Stimulated activated CD4-positive, alpha-beta T cell treated with anti-CD3 and anti-CD28 coated beads, Interleukin-15, amount 100 ng/mL, for 1 hour (primary cell): ENCODE measurements at places on chromosomes 3 and 15.

DNA sequence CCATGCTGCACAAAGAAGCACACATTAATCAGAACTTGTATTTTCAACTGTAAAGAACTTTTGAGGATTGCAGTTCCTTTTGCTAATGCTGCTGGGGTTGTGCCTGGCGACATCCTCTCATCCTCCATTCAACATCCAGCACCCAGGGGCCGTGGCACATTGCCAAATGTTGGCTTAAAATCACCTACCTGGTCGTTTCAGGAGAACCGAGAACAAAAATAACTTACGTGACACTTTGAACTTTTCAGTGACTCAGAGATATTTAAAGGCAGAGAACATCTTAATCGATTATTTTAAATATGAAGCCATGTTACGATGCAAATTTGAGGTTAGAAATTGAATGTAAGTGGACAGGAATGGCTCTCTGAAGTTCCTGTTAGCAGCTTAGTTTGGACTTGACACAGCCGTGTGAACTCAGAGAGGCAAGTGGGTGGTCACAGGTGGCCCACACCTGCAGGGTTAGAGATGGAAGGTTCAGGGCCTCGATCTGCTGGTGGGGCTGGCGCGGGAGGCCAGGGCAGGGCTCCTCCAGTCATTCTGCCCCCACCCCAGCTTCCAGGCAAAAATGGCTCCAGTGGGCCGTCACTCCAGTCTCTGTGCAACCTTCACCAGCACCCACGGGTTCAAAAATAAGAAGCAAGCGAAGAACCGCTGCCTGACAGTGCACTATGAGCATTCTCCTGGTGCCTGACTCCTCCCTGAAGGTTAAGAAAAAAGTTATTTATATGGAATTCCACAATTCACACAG lies 12.2 kb downstream of the LRRK1 start:
- DNase-seq, result no peak

- no peak for DNase-seq
Observed at GRCh38 chr3:148998715-148999423, 7.5 kb downstream of the GYG1 start.

GRCh38 chr3:160369784-160370183 lies 29.2 kb downstream of the IFT80 start:
- no peak for DNase-seq

- no peak for DNase-seq
Observed at GRCh38 chr3:89787485-89787884, 680.1 kb downstream of the EPHA3 start.

- no peak for DNase-seq
Observed at GRCh38 chr3:29686889-29687592, 406.2 kb downstream of the RBMS3 start.

- no peak for DNase-seq
Observed at GRCh38 chr3:63352008-63352279, 73.8 kb downstream of the SYNPR start.

GRCh38 chr3:140553591-140553990 lies 124.3 kb upstream of the TRIM42 start:
- DNase-seq, result no peak

- DNase-seq, result no peak
Observed at GRCh38 chr15:91953432-91953831, 99.9 kb downstream of the SLCO3A1 start.

GRCh38 chr3:13346481-13347389 lies 73.4 kb downstream of the NUP210 start:
- DNase-seq, result peak; percentile 39

DNA sequence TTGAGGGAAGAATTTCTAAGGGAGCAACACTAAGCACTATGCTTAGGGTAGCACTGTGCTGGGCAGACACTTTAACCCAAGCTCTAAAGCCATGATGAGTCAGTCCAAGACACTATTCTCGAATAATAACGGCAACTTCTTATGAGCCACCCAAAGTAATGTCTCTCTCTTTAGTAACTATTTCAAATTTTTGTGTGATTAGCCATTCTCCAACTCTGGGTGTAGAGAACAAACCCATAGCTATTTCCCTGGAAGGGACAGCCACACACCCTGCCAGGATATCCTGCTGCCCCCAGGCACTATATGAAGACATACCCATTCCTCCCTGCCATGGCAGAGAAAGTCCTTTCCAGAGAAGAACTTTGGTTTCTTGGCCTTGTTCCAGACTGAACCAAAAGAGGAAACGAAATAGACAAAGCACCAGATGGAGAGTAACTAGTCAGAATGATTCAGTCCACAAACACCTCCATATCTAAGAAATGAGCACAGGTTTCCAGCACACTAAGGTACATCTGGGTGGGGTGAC lies 384.9 kb upstream of the THBS1 start:
- no peak for DNase-seq

GRCh38 chr3:141539431-141540187 lies 52.8 kb downstream of the RASA2 start:
- DNase-seq, result no peak

DNA sequence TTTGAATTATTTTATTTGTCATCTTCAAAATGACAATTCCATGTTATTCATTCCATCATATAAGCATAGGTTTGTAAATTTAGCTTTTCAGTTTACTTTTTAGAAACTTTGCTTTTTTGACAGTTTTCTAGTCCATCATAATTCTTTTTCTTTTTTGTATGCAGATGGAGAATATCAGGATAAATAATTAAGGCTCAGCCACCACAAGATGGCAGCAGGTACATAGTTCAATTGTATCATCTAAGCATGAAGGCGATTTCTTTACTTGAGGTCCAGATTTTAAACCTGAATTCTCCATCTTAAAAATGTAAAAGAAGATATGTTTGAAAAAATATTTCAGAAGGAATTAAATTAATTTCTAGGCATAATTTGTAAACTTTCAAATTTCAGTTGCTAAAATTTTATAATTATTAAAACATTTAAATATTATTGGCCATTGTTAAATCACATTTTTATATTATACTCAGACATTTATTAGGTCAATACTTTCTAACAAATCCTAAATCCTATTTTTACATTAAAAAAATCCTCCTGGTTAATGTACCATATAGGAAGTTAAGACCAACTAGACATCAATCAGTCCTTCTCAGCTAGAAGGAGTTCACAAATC lies 15.1 kb downstream of the PLSCR5 start:
- no peak for DNase-seq

GRCh38 chr15:80904998-80905397 lies 84.6 kb downstream of the MESD start:
- DNase-seq, result no peak

DNA sequence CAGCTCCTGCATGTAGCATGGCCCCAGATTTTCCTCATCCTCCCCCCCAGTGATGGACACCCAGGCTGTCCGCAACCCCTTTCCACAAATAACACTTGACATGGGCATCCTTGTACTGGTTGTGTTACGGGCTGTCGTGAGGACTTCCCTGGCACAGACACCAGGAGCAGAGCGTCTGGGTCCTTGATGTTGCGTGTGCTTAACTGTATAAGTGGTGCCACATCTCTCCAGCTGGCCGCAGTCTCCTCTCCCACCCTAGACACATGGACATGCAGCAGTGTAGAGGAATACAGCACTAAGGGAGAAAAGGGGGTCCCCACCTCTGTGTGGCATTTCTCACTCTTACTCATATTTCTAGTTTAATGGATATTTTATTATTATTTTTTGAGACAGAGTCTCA lies 56.6 kb downstream of the FBLN2 start:
- DNase-seq, result no peak
